ENCODE measurements at places on chromosomes 7 and 10.

DNA sequence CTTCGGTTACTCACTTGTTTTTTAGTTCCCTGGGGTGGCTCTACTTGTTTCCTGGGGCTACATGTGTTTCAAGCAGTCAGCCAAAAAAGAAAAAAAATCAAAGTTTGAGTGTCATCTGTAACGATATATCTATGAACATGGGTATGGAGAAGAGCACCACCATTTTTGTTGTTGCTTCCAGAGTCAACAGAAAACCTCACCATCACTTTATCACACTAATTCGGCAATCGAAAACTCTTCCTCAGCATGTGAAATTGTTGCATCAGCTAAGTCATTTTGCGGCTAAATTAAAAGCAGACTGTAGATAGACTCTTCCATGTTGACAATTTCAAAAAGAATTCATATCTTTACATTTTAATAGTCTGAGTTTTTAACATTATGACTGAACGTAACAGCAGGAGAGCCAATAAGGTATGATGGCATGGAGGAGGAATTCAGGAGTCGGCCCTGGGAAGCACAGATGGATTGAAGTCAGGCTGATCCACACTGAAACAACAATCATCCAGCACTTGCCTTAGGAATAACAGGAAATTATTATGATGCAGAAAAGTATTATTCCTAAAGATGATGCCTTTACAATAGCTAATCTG lies 455.7 kb upstream of the KLF6 start:
- no peak for DNase-seq

DNA sequence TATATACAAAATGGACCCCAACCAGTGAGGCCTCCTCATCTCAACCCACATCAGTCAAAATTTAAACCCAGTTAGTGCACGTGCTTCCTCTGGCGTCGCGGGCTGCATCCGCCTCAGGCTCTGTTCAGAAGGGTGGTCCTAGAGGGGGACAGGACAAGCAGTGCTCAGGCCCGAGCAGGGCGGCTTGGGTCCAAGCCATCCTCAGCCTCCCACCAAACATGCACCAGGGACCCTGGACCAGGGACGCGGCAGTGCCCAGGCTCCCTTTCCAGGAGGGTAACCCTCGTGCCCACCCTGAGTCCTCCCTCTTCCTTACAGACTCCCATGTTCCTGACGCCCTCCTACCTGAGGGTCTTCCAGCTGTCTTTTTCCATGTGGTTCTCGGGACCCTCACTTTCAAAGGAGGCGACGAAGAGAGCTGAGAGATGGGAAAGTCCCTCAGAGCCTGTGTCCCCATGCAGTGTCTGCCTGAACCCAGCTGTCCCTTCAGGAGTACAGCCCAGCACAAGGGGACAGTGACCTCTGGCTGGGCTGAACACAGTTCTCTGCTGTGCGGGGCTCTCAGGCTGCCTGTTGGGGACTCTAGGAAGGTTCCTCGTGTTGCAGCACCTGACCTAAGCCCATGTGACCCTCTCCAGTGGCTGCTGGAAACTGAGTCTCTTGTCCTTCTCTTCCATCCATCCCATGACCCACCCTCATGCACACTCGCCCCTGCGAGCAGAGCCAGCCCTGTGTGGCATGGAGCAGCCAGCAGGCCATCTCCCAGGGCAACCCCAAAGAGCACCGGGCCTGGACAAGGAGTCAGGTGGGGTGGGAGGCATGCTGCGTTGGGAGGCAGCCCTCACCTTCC lies 58.1 kb downstream of the CSGALNACT2 start:
- no peak for DNase-seq

- no peak for DNase-seq
These were observed 820.0 kb downstream of the XPNPEP1 start for GRCh38 chr10:109103278-109103677.

DNA sequence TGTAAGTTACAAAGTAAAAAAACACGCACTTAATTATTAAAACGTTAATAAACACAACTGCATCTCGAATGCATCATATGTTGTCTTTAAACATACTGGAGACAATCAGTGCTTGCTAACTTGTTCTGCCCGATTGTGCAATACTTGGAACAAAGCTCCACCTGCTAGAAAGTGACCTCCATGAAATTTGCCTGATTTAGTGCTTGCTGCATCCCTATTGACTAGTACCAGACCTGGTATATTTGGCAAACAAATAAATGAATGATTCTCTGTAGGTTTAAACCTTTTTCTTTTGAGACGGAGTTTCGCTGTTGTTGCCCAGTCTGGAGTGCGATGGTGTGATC lies 6.2 kb downstream of the BZW2 start:
- DNase-seq, result no peak

- no peak for DNase-seq
These were observed 390.0 kb downstream of the TNS3 start for GRCh38 chr7:47191876-47192291.

GRCh38 chr7:70582927-70583895 lies 548.7 kb upstream of the GALNT17 start:
- no peak for DNase-seq

DNA sequence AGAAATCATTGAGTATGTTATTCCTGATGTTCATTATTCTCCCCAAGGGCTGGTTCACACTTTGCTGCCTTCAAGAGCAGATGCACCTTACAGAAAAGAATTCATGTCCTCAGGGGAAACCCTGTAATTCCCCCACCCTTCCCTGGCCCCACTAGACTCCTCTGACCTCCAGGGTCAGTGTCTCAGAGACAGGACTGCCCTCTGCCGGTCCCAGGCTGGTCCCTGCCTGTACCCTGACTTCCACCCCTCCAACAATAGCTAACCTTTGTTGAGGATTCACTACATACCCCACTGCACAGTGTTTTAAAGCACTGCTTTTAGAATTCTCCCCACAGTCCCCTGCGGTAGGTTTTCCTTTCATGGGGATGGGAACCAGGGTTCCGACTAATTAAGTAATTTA lies 4.4 kb upstream of the SEPHS1 start:
- no peak for DNase-seq

DNA sequence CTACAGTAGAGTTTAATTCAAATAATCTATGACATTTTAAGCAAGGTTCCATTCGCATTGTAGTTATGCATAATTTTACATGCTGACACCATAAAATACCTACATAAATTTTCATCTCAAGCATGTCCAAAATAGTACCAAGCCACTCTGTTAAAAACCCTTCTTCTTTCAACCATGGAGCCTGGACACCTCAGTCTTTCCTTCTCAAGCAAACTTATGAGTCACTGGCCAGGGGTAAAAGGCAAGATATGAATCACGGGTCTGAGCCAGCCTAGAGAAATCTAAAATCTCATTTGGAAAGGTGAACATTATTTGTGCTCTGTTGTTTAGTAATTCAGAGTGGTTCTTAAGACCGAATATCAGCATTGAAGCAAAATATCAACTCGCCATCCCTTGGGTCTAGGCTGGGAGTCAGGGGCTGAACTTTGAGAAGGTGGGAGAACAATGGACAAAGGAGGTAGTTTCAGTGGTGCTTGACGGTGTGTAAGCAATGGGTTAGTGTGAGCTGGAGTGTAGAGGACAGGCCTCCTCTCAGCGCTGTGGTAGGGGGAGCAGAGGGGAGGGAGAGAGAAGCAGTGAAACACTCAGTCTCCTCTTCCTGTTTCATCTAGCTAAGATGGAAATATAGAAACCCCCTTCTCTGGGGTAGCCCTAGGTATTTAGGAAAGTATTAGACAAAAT lies 19.1 kb upstream of the GPAM start:
- DNase-seq, result no peak

DNA sequence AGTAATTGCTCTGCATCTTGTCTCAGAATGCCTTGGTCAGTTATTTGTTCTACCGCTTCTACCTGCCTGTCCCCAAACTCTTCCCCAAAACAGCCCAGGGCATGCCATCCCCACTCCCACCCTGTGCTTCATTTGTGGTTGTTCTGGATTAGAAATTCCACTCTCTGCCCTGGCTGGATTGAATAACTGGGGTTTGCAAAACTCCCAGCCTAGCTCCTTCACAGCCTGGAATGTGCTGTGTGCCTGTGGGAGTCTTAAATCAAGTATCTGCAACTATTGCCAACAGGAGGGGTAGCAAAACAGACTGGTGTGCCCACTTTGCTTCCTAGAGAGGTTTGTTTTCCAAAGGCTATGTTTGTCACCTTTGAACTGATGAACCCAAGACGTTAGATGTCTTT lies 24.2 kb downstream of the TSPAN15 start:
- DNase-seq, result no peak

- no peak for DNase-seq
These were observed 100.0 kb downstream of the AUTS2 start for GRCh38 chr7:69698109-69698825.

GRCh38 chr7:42012313-42012712 lies 224.7 kb downstream of the GLI3 start:
- DNase-seq, result no peak

DNA sequence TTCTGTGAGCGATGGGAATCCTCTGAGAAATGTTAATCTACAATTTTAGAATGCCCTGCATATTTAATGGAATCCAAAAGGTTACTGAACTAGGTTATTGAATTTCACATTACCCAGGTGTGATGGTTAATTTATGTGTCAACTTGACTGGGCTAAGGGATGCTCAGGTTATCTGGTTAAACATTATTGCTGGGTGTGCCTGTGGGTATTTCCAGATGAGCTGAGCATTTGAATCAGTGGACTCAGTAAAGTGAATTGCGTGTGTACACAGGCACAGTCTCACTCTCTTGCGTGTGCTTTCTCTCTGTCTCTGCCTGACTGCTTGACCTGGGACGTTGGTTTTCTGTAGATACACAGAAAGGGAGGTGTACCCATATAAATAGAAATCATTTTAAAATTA lies 21.7 kb downstream of the RNF32 start:
- DNase-seq, result no peak

GRCh38 chr7:35747611-35748010 lies 52.7 kb upstream of the HERPUD2 start:
- no peak for DNase-seq

DNA sequence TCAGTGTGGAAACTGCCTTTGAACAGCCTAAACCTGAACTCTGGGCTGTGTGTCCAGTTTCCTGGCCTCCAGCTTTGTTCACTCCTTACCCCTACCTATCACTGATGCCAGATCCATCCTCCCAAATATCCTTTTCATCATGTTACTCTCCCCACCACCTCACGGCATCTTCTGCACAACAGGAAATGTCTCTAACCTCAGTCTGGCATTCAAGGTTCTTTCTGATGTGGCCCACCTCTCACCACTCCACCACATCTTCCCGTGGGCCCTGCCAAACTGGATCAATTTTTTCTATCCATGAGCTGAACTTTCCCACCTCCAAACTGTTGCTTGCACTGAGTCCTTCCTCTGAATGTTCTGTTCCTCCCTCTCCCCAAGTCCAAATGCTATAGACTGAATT lies 35.8 kb upstream of the MAP3K8 start:
- no peak for DNase-seq

DNA sequence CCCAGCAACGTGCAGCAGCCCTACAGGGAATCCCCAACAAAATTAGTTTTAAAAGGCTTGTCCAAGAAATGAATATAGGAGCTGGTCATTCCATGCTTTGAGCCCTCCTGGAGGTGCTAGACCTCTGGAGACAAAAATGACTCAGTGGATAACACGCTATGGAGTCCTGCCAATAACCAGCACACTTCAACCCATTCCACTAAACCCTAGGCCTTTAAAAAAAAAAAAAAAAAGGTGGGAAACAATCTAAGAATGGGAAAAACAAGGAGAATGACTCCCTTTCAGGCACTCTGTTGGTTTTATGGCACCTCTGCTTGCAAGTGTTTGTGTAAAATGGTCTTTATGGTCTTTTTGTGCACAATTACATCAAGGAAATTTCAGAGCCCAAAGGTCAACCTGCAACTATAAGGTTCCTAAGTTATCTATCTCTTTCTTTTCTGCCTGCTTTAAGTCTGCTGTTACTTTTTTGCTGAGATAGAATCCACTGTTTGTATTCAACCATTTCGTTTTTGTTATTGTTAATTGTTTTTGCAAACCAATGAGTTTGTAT lies 21.3 kb downstream of the AVL9 start:
- no peak for DNase-seq

GRCh38 chr10:361203-362081 lies 226.2 kb downstream of the ZMYND11 start:
- DNase-seq, result no peak

GRCh38 chr10:17454161-17455014 lies at the start of gene ST8SIA6:
TSS of gene ST8SIA6 (minus strand) at chr10:17454595. CDS start at chr10:17454255, 340 bp downstream.
- DNase-seq, result no peak

DNA sequence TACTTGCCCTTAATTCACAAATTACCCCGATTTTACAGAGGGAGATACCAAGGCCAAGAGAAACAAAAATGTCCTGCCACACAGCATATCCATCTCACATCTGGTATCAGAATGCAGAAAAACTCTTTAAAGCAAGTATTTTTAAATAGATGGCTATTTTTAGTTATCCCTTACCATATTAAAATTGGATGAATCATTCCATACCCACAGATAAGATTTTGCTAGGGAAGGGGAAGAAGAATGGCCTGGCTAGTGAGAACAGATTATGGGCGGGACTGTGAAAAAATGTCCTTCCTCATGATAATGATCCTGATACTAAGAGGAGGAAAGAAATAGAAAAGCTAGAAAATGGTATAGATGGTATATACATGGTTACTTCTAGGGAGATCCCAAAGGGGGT lies 80.6 kb upstream of the GATAD1 start:
- DNase-seq, result no peak

- DNase-seq, result no peak
These were observed 174.6 kb downstream of the CCDC3 start for GRCh38 chr10:12826800-12827372.

DNA sequence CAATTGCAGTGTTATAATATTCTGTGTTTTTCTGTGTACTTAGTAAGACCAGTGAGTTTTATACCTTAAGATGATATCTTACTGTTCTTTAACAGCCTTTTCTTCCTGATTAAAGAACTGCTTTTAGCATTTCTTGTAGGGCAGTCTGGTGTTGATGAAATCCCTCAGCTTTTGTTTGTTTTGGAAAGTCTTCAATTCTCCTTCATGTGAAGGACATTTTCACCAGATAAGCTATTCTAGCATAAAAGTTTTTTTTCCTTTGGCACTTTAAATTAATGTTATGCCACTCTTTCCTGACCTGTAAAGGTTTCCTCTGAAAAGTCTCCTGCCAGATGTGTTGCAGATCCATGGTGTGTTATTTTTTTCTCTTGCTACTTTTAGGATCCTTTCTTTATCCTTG lies 1059.8 kb downstream of the LRMDA start:
- DNase-seq, result no peak

- no peak for DNase-seq
These were observed 62.8 kb upstream of the CUX1 start for GRCh38 chr7:101754424-101755159.

GRCh38 chr7:83957333-83957732 lies 237.3 kb downstream of the SEMA3A start:
- no peak for DNase-seq

Data from stimulated activated CD4-positive, alpha-beta T cell treated with anti-CD3 and anti-CD28 coated beads, Interleukin-1b, Interleukin-23, amount 100 ng/mL, for 1 hour (primary cell).